ENCODE measurements at places on chromosomes 7 and 10.

- DNase-seq, result no peak
Measured at GRCh38 chr10:114326795-114327194, 77.5 kb downstream of the AFAP1L2 start.

DNA sequence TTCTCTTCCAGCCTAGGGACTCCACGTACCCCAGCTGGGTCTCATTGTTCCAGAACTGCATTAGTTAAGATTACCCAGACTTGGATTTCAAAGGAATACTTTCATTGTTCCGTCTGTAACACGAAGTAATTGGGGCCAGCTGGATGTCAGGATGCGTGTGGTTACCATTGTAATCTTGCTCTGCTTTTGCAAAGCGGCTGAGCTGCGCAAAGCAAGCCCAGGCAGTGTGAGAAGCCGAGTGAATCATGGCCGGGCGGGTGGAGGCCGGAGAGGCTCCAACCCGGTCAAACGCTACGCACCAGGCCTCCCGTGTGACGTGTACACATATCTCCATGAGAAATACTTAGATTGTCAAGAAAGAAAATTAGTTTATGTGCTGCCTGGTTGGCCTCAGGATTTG lies 21.0 kb downstream of the LRRC17 start:
- DNase-seq, result no peak

- no peak for DNase-seq
Measured at GRCh38 chr7:30253796-30254165, 30.6 kb upstream of the ZNRF2 start.

DNA sequence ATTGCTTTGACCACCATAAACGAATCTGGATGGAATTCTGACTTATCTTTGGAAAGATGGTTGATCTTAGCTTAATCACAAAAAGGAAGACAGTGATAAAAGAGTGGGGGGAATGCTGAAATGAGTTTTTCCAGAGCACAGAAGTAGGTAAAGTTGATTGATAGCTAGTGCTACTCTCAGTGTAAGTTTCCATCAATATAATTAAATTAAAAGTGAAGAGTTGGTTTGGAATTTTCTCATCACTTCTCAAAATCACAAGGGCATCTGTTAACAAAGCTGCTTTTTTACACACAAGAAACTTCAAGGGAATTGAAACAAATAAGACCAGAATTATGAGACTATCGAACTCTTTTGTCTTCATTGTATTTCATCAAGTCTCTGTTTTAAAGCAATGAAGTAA lies 1217.3 kb downstream of the REEP3 start:
- no peak for DNase-seq

DNA sequence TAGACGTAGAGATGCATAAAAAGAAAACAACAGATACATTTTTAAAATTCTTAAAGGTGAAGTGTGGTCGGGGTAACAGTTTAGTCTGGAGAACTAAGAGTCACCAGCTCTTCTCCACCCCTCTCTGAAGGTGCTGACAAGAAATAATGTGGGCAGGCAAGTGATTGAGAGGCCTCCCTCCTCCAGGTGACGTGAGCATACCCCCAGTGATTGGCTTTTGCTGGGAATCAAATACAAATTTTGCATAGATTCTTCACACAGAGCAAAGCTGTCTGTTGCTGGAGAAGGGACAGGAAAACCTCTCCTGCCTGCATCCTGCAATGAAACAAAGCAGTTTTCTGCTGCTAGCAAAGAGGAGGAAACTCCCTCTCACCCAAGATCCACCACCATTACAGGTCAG lies 115.0 kb downstream of the DGKB start:
- DNase-seq, result no peak

DNA sequence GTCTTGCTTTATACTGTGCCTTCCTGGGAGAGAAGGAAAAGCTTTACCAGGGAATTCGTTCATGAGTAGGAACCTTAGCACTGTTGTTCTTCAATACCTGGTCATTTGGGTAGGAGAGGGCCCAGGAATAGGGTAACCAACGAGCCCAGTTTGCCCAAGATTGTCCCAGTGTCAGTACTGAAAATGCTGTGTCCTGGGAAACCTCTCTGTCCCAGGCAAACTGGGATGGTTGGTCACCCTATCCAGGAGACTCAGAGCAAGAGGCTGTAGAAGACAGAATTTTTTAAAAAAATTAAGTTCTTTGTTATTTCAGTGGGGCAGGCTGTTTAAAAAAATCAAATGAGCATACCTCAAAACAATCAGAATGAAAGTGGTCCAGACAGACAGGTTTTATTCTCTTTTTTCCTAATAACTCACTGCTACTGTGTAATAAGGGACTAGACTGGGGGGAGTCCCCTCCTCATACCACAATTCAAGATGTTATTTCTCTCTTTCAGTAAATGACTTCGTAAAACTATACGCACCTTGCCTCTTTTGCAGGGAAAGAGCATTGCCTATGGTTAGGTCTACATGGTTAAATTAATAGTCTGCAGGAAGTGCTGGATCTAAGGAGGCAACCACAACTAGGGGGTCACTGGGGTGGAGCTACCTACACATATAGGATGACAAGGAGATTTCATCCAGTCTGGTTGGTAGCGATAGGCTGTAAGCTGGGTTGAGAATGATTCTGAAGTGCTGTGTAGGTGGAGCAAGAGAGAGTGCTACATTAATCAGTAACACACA lies 41.1 kb upstream of the FAM133B start:
- peak; percentile 20 for DNase-seq

GRCh38 chr7:976901-977325 lies 1.6 kb upstream of the COX19 start:
- no peak for DNase-seq

DNA sequence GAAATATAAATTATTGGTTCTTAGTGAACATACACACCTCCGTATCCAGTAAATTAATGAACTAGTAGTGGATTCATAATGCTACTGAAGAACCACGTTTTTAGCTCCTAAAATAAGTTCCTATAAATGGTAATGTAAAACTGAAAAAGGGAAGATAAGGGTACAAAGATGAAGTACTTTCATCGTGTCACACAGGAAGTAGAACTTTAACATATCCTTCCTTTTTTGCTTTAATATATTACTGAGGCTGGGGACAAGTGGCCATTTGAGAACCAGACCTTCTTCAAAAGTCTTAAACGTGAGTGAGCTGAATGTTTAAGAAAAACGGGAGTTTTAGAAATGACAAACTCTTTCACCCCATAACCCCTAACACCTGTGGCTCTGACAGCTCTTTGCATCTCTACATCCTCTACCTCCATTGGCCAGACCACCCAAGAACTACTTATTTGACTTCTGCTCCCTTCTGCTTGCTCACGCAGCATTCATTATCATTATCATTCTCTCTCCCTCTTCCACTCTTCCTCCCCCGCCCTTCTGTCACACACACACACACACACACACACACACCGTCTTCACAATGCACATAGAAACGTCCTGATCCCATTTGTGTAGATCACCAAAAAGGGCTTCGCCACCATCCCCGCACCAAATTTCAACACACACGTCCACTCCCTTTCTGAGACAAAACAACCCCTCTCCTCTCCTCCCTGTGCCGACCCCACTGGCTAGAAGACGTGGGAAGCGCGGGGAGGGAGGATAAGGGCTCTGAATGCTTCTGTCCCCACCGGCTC lies 677 bp downstream of the SKAP2 start:
- DNase-seq, result peak; percentile 70

DNA sequence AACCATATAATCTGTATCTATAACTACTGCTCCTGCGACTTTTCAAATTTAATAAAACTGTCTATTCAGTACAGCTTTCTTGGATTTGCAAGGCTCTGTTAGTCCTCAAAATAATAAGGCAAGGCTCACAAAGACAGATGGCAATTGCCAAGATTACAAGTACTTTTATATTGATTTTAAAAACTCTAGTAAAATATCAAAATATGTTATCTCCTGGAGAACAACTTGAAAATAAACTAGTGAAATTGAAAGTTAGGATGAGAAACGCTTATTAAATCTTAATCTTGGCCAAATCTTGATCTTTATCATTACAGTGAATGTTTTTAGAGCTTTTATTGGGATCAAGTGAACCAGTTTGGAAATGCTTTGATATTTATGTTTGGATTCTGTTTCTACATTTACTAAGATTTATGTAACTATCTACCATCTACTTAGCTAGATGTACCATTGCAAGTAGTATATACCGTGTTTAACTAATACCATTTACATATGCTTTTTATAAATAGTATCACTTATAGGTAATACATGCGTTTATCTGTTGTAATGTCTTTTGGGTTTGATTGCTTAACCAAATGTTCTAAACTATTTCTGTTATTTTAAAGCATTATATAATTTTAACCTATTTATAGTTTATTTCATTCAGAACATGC lies 70.0 kb downstream of the CABCOCO1 start:
- DNase-seq, result no peak

DNA sequence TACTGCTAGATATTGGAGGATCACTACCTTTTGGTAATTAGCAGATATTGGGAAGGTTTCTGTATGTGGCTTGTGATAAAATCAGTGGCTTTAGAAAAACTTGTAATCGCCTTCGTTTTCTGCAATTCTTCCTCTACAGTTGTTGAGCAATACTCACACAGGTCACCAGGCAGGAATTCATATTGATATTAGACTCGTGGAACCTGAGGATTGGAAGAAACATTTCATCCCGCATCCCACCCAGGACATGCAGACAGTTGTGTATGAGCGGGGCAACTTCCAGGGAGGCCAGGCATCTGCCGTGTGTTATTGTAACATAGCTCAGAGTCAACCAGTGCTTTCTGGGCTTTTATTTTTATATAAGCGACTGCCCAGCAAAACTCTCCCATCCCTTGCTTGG lies 821.3 kb downstream of the LRMDA start:
- DNase-seq, result no peak

DNA sequence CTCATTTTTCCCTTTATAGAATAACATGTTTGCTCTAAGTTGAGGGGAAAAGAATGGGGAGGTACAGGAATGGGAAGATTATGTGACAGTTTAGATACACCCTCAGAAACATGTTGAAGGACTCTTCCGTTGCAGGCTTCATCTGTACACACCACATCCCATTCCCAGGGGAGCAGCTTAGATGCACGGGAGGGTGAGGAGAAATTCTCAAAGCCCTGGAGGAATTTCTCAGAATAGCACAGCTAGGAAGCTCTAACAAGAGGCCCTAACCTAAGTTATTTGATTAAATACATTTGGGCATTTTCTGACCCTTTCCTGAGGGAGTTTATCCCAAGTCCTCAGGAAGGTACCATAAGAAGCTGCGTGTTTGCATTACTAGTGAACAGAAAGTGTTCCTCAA lies 660.2 kb upstream of the IGFBP3 start:
- DNase-seq, result no peak

- no peak for DNase-seq
Measured at GRCh38 chr7:139340808-139341057, 404 bp upstream of the FMC1 start.

DNA sequence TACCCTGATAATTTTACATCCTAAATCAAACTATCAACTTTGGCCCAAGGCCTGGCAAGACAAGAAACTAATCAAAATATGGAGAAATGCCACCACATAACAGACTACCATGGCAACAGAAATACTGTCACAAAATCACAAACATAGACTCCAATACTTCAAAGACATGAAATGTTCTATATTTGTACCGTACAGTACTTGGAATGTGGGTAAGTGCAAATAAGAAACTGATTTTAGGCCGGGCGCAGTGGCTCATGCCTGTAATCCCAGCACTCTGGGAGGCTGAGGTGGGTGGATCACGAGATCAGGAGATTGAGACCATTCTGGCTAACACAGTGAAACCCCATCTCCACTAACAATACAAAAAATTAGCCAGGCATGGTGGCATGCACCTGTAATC lies 9.2 kb downstream of the TNPO3 start:
- no peak for DNase-seq

DNA sequence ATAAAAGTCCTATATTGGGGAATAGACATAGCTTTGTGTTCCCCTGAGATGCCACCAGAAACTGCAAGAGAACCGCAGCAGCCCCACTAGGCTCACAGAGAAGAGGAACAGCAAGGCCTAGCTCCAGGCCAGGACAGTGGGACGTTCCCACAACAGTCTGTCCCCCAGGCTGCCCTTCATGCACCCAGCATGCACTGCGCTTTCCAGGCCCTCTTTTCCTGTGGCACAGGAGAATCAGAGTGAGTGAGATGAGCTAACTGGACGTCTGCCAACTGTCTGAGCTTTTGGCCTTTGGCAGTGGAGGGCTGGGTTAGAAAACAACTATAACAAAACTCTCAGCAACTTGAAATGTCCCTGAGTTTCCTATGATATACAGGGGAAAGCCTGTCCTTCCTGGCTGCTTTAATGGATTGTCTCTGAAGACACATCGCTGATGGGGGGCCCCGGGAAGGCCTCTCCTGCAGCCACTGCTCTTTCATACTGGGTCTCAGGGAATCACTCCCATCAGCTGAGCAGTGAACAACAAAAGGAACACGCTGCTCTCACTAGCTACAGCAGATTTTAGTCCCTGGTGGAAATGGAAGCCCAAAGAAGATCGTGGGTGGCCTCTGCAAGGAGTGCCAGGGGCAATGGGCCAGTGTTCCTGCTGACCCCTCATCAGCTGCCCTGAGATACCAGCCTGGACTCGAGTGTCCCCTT lies 53.5 kb downstream of the PODXL start:
- DNase-seq, result no peak

GRCh38 chr7:28062197-28062991 lies 118.2 kb downstream of the JAZF1 start:
- peak; percentile 79 for DNase-seq

- DNase-seq, result no peak
Measured at GRCh38 chr10:121713486-121713885, 115.2 kb upstream of the FGFR2 start.

GRCh38 chr10:58451193-58451889 lies 61.3 kb upstream of the BICC1 start:
- no peak for DNase-seq

GRCh38 chr10:18400201-18400905 lies 251.0 kb downstream of the NSUN6 start:
- no peak for DNase-seq

GRCh38 chr10:83983578-83984255 lies 155.6 kb upstream of the GHITM start:
- no peak for DNase-seq

DNA sequence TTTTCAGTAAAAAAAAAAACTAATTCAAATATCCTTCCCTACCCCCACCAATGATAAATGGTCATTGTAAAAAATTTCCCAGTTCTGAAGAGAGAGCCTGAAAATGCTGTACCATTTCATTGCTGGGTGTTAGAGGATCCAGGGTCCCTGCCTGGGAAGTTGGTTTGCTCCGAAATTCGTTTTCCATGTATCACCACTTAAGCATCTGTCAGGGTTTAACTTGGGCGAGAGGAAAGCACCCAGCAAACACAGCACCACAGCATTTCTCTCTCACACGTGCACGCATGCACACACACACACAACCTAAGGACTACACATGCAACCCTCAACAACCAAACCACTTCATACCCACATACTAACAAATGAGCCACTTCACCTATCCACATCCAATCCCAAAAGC lies 42.1 kb upstream of the EMX2 start:
- no peak for DNase-seq

DNA sequence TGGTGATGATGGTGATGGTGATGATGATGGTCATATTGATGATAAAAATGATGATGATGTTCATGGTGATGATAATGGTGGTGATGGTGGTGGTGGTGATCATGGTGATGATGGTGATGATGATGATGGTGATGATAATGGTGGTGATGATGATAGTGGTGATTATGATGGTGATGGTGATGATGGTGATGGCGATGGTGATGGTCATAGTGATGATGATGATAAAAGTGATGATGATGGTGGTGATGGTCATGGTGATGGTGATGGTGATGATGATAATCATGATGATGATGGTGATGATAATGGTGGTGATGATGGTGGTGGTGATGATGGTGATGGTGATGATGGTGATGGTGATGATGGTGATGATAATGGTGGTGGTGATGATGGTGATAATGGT lies 478.7 kb downstream of the TYW1 start:
- DNase-seq, result no peak

GRCh38 chr7:127961786-127962453 lies 69.3 kb downstream of the LRRC4 start:
- no peak for DNase-seq

Measured in KBM-7 (cell line).